ENCODE measurements at places on chromosomes 4 and X.

DNA sequence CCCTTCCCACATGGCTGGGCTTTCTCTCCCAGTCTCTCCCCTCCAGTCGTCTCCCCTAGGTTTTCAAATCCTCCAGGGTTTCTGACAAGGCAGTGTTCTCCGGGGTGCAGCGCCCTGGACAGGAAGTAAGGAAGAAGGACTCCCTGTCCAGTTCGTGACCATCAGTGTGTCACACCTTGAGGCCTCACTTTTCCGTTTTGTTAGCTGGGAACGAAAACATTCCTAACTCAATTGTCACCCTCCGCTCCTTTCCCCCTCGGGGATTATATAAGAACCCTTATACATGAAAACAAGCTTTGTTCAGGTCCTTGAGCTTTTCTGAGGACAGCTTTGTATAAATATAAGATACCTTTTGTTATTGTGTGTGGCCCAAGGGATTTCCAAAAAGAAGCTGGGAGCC lies 92.1 kb downstream of the KDR start:
- no peak for DNase-seq

DNA sequence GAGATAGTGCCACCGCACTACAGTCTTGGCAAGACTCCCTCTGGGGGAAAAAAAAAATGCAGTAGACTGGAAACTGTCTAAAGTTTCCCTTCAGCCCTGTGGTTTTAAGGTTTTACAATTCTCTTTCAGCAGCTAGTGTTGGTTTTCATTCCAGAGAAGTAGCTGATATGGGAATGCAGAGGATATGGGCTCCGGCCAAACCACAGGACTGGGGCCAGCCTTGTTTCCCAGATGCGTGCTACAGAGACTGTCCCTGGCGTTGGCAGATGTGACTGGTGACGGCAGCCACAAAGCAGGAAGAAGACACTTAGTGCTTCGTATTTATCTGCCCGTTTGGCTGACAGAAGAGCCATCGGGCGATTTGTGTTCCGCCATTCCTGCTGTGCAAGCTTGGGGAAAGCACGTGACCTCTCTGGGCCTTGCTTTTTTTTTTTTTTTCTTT lies 43.2 kb downstream of the ZBTB49 start:
- DNase-seq, result no peak

GRCh38 chrX:10157543-10157942 lies 768 bp downstream of the CLCN4 start:
- DNase-seq, result no peak

GRCh38 chrX:115939070-115939469 lies 231.5 kb upstream of the AGTR2 start:
- DNase-seq, result no peak

GRCh38 chrX:78997870-78998558 lies 52.8 kb downstream of the P2RY10 start:
- DNase-seq, result no peak

DNA sequence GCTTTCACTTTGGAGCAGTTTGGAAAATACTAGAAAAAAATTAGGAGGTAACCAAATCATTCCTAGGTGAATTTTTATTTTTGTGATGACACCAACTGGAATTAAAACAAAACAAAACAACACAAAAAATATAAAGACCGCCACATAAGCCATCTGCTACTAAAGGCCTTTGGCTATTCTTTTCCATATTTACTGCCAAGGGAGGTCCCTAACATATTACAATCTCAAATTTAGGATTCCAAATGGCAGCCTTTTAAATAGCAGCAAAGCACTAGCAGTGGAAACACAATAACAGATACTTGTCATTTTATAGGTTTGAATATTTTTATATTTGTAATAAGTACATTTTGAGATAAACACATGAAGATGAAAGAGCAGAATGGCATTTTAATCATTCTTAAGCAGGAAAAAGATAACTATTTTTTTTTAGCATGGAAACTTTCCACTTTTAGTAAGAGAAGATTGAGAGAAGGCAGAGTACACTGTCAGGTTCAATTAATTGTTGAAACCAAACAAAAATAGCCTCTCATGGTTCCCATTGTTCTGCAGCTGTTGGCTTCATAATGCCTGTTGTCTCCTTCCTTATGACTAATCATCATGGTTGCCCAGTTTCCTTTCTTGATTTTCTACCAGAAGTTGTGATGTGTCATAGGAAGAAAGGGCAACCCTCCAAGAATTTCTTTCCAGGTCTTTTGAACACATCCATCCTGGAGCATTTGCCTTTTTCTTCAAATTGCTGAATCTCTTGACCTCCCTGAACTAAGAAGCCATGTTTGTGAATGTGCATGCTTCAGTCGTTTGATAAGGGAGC lies 219.0 kb upstream of the EMCN start:
- no peak for DNase-seq

DNA sequence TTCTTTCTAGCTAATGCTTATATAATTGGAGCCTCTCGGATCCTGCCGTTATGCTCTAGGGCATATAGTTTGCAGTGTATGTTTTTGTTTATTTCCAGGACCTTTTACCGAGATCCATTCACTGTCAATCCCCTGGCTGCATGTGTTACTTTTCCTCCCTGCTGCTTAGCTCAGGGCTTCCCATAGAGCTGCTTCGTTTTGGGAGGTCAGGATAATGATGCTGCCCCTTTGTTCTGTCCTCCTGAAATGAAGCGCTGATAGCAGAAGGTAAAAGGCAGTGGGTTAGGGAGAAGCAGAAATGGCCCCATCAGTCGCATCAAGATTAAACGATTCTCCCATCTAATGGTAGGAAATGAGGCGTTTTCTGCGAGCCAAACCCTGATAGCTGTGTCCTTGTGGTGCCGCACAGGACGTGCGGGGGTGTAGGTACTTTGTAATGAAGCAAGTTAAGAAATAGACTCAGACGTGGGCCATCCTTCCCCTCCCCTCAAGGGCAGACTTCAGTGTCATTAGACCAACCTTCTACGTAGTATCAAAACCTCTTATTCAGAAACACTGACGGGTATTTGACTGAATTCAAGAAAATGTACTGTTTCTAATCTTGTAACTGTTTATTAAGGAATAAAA lies 37.3 kb downstream of the AFF2 start:
- DNase-seq, result no peak

GRCh38 chrX:137652086-137652485 lies 86.2 kb downstream of the ZIC3 start:
- no peak for DNase-seq

DNA sequence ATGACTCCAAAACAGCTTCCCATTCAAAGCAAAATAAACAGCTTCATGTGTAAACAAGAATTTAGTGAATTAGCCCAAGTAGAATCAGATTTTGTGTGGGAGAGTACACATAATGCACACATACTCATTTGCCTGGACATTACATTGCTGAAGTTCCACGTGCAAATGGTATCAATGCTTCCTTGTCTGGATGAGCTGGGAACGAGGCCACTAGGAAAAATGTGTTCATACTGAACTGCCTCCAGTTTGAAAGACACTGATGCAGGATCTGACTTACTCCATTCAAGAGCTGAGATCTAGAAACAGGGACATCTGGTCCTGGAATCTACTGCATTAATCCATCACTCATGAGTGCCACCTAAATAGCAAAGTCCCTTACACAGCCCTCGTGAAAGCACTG lies 228.0 kb downstream of the APBB2 start:
- DNase-seq, result no peak

- no peak for DNase-seq
Measured at GRCh38 chrX:5936438-5936837, 292.2 kb downstream of the NLGN4X start.

DNA sequence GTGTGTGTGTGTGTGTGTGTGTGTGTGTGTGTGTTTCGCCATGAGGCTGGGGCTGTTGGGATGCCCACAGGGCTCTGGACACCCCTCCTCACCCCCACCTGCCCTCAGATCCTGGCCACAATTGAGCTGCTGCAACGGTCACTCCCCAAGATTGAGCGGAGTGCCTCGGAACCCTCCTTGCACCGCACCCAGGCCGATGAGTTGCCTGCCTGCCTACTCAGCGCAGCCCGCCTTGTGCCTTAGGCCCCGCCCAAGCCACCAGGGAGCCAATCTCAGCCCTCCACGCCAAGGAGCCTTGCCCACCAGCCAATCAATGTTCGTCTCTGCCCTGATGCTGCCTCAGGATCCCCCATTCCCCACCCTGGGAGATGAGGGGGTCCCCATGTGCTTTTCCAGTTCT lies 10.2 kb downstream of the ARAF start:
- no peak for DNase-seq

DNA sequence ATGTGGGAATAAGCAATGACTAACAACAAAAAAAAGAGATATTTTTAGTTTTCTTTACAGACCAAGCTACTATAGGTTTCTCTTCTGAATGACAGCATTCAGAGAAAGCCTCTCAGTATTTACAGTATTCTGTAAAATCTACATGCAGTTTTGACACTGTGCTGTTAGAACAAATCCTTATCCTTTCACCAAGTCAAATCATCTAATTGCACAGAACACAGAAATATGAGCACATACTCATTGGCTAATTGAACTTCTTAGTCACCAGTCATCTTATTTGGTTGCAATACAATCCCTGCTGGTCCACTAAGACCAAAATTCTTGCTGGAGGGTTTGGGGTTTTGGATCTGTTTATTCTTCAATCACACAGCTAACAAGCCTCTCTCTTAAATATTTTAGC lies 5.7 kb downstream of the ACOT9 start:
- no peak for DNase-seq

DNA sequence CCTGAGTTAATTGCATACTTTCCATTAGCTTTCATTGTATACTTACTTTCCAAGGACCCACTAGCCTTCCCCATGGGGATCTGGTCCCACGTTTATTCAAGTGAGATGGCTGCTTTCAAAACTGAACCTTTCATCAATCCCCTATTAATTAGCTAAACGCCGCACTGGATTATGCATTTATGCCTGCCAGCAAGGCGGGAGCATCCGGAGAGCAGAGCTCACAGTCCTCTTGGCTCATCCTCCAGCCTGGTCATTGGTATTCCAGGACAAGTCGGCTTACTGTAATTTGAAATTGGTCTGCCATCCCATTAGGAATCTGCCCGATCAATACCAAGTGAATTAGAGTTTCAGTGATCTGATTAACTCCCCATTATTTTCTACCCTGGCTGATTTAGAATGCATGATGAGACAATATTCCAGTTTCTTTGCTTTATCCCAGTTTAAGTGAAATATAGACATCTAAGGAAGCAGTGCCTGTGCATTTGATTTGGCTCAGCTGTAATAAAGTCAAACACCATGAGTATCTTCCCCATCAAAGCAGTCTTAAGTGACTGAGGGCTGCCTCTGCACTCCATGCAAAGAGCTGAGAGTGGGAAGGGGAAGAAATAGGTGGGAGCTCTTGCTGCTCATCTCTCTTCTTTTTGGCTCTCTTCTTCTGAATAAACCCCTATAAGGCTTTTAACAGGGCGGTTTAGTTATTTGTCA lies 411.4 kb downstream of the GPAT3 start:
- no peak for DNase-seq

DNA sequence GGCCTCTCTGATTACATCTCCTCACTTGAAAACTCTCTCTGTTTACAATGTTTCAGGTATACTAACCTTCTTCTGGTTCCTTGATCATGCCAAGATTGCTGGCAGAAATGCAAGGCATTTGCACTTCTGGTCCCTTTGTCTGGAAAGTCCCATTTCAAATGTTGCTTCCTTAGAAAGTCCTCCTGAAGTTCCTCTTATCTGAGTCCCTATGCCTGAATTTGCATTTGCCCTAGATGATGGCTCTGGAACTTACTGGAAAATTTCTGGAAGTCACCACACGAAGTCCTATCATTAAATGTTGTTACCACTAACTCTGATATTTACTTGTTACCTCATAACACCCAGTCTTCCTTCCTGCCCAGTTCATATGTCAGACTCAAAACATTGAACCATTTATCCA lies 176.4 kb downstream of the EFHC2 start:
- no peak for DNase-seq

- DNase-seq, result no peak
Measured at GRCh38 chr4:127162741-127163140, 470.0 kb upstream of the INTU start.

GRCh38 chr4:105944540-105944939 lies 49.3 kb downstream of the NPNT start:
- DNase-seq, result no peak

- DNase-seq, result no peak
Measured at GRCh38 chr4:153788413-153789276, at the start of gene SFRP2. Gene SFRP2, minus strand, starts transcription at chr4:153789083. Its CDS starts 248 bp downstream, at chr4:153788835.

GRCh38 chr4:102503301-102503746 lies 2.2 kb downstream of the NFKB1 start:
- no peak for DNase-seq

DNA sequence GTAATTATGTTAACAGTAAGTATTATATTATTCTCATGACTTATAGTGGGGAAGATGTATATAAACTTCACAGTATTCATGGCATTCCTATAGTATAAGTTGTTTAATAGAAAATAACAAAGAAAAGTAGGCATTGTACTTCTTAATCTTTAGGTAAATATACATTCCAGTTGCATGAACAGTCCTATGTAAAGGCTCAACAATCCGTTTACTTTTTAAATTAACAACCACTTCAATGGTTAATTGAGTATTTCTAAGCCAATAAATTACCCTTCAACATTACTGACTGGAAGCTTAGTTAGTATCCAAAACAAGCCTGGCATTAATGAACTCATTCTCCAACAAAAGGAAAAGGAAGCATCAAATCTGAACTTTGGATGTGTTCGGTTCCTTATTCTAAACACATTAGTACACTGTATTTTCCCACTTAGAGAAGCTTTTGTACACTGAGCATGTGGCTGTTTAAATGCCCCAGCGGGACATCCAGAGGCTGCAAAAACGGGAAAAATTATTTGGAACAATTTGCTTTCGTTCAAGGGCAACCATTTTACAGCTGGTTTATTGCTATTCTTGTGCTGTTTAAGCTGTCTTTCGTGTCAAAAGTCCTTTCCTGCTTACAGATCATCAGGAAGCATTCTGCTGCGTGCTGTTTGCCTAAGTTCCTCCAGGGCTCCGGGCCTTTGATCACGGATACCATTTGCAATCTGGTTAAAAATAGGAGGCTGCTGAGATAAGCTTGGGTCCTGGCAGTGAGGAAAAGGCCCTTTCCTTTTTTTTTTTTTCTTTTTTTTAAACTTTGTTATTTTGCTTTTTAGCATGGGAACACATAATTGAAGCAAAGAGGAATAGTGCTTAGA lies 460.3 kb downstream of the SPRY1 start:
- DNase-seq, result no peak

DNA sequence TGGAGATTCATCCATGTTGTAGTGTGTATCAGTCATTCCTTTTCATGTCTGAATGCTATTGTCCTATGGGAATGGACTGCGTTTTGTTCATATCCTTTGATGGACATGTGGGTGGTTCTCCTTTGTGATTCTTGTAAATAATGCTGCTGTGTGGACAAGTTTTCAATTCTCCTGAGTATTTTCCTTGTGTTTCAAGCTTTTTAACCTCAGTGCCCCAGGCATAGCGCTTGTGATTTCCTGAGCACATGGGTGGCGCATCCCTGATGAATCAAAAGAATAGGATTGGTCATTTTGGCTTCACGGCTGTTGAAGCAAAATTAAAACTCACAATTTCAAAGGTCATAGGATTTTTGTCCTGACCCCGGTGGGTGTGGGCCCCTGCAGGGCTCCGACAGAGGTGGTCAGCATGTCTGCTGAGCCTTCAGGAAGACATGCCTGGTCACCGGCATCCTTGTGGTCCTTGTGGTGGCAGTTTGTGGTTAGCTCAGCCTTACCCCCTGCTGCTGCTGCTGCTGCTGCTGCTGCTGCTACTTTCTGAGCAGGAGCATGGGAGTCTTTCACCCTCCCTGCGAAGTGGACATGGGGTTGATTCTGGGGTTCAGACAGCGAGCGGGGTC lies 30.0 kb downstream of the SHROOM2 start:
- no peak for DNase-seq

GRCh38 chrX:103864886-103865534 lies 33.0 kb upstream of the RAB9B start:
- no peak for DNase-seq

GRCh38 chrX:119539872-119540271 lies 25.3 kb downstream of the STEEP1 start:
- no peak for DNase-seq

- no peak for DNase-seq
Measured at GRCh38 chrX:85977218-85977617, 70.1 kb downstream of the CHM start.

Data from stimulated activated effector memory CD8-positive, alpha-beta T cell treated with anti-CD3 and anti-CD28 coated beads, Interleukin-12 subunit alpha, Interleukin-12 subunit beta, amount 100 ng/mL, for 72 hours (primary cell).